Neural crest cell (in vitro differentiated cells): ENCODE measurements at places on chromosomes 11 and 22.

DNA sequence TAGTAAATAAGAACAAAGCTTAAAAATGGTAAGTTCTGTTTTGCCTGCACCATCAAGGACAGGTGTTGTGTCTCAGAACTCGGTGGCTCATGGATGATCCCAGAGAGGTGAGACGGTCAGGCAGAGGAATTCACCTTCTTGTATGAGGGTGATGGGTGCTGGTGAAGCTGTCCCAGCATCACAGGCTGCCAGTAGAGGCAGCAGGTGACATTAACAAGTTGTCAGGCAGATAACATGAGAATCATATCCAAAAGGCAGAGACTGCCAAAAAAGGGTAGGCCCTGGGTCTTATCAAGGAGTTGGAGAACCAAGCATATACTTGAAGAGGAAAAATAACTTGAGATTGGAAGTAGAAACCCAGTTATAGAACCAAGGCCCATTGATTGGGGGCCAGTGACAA, 437.8 kb downstream of the DYNC2H1 start:
- DNase-seq: no peak

DNA sequence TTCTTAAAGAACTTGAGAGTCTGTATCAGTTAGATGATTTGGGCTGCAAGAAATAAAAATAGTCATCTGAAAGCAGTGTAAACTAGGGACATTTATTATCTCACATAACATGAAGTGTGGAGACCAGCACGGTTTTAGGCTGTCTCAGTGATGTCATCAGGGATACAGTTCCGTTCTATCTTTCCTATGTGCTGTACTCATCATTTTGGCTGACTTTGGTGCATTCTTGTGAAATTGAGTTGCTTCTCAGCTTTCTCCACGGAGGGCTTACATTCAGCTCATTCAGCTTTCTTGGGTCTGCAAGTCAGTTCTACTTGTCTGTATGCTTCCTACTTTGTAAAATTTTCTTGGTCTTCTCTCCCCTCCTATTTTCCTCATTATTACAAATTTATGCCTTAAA, 51.8 kb upstream of the LIN7C start:
- no peak for DNase-seq

GRCh38 chr11:23212807-23213206, 352.5 kb upstream of the CCDC179 start:
- DNase-seq: no peak

- no peak for DNase-seq
These were observed 17.1 kb downstream of the PHRF1 start for GRCh38 chr11:593347-593746.

GRCh38 chr22:25567251-25567675, 2.8 kb downstream of the GRK3 start:
- DNase-seq: no peak

DNA sequence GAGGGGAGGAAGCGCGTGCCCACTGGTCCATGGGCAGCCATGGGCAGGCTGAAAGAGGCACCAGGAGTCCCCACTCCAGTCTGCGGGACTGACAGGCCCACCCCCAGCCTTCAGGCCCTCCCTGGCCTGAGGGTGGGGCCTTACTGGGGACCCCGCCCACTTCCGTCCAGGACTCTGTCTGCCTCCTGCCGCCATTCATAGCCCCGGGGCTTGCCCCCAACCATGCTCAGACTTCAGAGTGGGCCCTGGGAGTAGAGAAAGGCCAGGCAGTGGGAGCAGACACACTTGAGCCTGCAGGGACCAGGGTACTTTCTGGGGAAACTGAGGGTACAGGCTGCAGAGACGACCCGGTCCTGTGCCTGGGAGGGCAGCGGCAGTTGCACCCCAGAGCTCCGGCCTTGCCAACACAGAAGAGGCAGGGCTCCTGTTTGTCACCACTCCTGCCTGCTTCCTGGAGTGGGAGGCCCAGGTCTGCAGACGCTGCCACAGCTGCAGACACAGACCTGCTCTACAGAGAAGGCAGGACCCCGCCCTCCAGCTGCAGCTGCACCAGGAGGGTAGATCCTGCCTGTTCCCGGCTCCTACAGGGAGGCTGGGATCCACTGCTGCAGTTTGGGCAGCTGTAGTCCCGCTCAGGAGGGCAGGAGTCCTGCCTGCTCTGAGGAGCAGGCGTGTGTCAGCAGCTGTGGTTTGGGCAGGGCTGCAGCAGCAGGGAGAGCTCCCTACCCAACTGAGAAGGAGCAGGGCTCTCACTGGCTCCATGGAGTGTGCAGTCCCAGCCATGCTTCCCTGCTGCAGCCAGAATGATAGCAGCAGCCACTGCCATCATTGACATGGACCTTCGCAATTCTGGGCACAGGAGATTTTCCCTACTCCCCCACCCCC, 387.9 kb upstream of the ANO3 start:
- DNase-seq: no peak

DNA sequence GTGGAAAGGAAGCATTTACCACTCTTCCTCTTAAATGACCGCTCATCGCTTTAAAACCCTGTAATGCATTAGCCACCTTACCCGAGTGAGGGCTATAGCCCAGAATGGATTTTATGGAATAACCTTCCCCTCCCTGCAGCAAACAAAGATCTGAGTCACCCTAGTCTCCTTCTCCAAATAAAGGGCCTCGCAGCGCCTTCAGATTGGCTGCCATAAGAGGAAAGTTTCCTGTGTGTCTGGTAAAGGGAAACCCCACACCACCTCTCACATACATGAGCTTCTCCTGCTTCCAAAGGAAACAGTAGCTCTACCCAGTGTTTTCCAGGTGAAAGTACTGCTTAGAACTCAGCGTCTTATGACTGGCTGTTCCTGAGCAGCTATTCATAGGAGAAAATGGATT, 47.8 kb downstream of the PPP2R1B start:
- DNase-seq: no peak

- no peak for DNase-seq
These were observed 977.0 kb upstream of the CHORDC1 start for GRCh38 chr11:91199866-91200265.

GRCh38 chr11:63884196-63884932, 32.6 kb downstream of the RCOR2 start:
- no peak for DNase-seq

- DNase-seq: no peak
These were observed 25.6 kb downstream of the RHOD start for GRCh38 chr11:67082071-67082791.
